ENCODE measurements at places on chromosomes 4 and X.

- DNase-seq = no peak
Observed at GRCh38 chr4:76571274-76571673, 136.2 kb downstream of the SHROOM3 start.

GRCh38 chr4:41999321-41999720, 9.0 kb downstream of the SLC30A9 start:
- DNase-seq = no peak

- no peak for DNase-seq
Observed at GRCh38 chr4:26029568-26030131, 115.6 kb downstream of the SMIM20 start.

DNA sequence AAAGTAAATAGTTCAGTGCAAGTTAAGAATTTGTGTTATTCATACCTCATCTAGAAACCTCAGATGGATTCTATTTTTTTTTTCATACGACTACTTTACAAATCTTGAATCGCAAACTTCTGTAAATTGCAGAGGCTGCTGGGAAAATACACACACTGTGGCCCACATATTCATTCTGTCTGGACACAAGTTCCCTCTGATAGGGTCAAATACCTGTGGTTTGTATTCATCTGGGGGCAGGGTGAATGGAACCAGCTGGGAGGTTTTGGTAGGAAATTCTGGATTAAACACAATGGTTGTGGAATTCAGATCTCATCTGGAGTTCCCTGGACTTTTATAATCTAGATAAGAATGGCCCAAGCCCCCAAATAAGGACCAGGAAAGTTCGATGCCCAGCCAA, 56.2 kb downstream of the SPATA18 start:
- DNase-seq = no peak

- DNase-seq = no peak
Observed at GRCh38 chr4:36353998-36354397, 72.6 kb downstream of the DTHD1 start.

DNA sequence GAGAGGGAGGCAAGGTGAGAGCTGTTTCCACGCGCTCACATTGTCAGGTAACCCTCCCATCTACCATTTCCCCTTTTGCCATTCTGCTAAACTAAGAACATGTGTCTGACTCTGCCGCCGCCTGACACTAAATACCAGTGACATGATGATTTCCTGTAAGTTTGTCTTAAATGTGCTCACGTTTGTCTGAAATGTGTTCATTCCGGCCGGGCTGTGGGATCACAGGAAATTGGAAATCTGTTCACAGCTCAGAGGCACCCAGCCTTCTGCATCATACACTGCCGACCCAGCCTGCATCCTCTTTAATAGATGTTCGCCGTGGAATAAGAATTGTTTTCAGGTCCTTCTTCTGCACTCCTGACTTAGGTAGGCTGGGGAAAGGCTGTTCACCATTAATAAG, 336.2 kb upstream of the PPARGC1A start:
- no peak for DNase-seq

- no peak for DNase-seq
Observed at GRCh38 chr4:27210956-27211355, 350.3 kb downstream of the STIM2 start.

DNA sequence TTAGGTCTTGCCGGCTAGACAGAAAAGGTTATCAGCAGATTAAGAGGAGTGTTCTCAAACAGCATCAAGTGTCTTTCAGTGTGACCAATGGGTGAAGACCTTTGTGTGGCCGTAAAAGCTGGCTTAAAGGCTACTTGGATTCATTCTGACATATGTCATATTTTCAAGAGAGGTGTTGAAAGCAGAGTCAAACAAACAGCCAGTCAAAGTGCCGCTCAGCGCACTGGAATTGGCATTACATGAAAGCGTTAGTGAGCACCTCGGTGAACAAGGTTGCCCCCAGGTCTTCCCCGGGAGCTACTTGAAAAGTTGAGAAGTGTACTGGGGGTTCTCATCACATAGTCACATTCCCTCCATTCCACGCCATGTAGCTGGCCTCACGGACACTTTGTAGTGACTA, 148.9 kb downstream of the SOX3 start:
- no peak for DNase-seq

DNA sequence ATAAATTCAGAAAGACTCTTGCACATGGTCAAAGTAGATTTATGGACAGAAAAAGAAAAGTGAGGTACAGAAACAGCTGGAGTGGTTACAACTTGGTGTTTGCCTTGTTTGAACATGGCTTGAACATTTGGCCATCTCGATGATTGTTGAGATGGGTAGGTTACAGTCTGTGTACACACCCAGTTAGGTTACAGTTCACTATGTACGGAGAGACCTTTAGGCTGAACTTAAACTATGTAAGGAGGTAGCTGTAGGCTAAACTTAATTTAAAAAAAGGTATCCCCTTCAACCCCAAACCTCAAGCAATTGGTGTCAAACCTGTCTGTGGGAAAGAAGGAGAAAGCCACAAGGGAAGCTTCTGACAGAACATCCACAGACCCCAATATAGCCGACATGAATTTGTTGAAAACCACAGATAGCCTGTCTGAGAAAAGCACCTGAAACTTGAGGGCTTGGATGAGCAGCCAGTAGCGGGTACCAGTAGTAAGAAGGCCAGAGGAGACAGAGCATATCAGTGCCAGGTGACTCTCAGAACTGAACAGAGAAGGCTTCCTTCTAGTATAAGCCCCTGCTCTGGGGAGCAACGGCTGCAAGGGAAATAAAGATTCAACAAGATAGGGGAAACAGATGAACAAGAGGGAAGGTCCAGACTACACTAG, 247.9 kb upstream of the GALNTL6 start:
- DNase-seq = no peak

- no peak for DNase-seq
Observed at GRCh38 chr4:61427099-61427817, 227.1 kb downstream of the ADGRL3 start.

GRCh38 chr4:41294445-41295062, 37.8 kb downstream of the UCHL1 start:
- DNase-seq = no peak

GRCh38 chr4:182063651-182064050, 179.6 kb upstream of the TENM3 start:
- no peak for DNase-seq

- DNase-seq = no peak
Observed at GRCh38 chrX:144681501-144681900, 565.8 kb upstream of the SPANXN1 start.

DNA sequence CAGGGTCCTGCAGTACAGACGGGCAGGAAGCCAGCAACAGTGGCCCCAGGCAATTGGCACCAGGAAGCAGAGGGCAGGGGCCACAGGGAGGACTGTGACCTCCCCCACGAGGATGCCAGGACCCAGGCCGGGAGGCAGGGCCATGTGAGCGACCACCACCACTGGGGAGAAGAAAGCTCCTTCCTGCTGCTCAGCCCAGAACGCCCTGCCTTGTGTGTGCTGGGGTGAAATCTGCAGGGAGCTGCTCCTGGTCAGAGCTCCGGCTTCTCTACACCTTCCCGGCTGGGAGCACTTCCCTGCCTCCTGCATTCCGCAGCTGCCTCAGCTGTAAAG, 100.4 kb downstream of the HMX1 start:
- no peak for DNase-seq

GRCh38 chrX:139842326-139843185, 90.3 kb downstream of the ATP11C start:
- no peak for DNase-seq

DNA sequence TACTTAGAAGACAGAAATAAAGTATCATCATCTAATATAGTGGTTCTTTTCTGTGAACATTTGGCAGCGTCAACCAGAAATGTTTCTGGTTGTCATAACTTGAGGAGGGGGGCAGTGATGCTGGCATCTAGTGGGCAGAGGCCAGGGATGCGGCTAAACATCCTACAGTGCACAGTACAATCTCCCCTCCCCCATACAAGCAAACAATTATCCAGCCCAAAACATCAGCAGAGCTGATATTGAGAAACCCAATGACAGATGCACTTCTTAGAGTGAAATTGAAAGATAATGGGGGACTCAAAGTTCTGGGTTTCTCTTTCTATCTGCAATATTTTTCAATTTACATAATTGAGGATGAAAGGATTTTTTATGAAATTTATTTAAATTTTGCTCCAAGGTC, 1.9 kb upstream of the EIF1AX start:
- no peak for DNase-seq

Data from Panc1 (cell line).